WTC11 (cell line): ENCODE measurements at places on chromosomes 2 and 18. TPM values are rescaled to one million over a fixed set of nuclear protein-coding genes. Genes with fewer than 3 reads are reported as not detected.
A peak's percentile ranks its signal among the peaks of the same experiment; 100 is the strongest.

BOLL gene
- total RNA-seq: 0.13 to 0.14 TPM in 2 of 3 replicates, not detected in the other

DNA sequence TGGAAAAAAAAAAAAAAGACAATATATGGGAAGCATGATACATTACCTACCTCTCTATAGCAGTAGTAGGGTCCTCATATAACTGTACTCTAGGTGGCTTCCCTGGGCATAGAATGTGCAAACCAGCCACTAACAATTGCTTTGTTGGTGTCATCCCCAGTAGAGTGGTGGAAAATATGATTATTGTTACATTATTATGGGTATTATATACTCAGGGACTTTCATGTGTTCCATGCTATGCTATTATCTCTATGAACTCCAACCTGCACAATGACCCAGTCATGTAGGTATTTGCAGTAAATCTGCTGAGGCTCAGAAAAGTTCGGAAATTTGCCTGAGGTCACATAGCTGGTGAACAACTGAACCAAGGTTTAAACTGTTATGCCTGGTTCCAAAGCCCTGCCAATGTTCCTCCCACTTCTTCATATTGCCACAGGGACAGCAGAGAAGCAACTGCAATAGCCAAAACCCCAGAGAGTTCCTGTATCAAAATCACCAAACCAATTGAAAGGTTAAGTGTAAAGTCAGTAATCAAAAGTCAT lies 52.6 kb upstream of the MAP4K4 start:
- H3K4me3 ChIP-seq: no peak overlapping the region
- H3K27me3 ChIP-seq: no peaks in the 10 kb centered on the region
- H3K4me1 ChIP-seq: no peaks in the 10 kb centered on the region

QPCT gene
- 13.6 to 19.9 TPM (median 19.5 TPM) in 3 replicates for total RNA-seq

- H3K4me1 ChIP-seq: peaks cover 60% of the 10 kb centered on the region
- H3K4me3 ChIP-seq: peak overlapping the region; percentile 87
- DNase-seq: peak; percentile 54
- peak overlapping the region; percentile 98 for H3K27ac ChIP-seq
Observed at GRCh38 chr2:207770602-207771404, 1.1 kb upstream of the FZD5 start.

DNA sequence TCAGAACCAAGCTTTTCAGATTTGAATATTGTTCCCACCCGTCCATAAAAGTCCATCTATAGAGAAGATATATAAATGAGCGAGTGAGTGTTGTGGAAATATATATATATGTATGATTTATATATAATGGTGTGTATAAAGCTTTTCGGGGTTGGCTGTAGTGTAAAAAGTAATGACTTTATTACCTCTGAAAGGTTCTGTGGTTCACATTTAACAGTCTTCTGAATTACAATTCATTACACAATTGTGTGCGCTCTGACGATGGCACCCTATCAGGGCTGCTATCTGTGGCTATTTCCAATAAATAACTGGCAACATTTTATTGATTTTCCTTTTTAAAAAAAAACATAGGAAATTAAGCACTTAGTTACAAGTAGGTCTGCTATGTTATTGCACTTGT lies 2.7 kb upstream of the BCL11A start:
- H3K36me3 ChIP-seq: no peaks in the 10 kb centered on the region
- peaks cover 21% of the 10 kb centered on the region for H3K4me1 ChIP-seq
- H3K4me3 ChIP-seq: peak overlapping the region; percentile 89
- no peak for DNase-seq
- H3K27me3 ChIP-seq: peaks cover 19% of the 10 kb centered on the region

DUSP28 gene
- 2.2 to 2.3 TPM (median 2.2 TPM) in 3 replicates for total RNA-seq

- H3K4me1 ChIP-seq: peaks cover 7% of the 10 kb centered on the region
- peaks cover 4% of the 10 kb centered on the region; the same call in 1 of the 2 replicates for H3K36me3 ChIP-seq
- H3K4me3 ChIP-seq: no peak overlapping the region
- DNase-seq: no peak
Observed at GRCh38 chr18:60044290-60045006, 144.7 kb downstream of the PMAIP1 start.

- no peak overlapping the region for H3K27ac ChIP-seq
- DNase-seq: no peak
- no peaks in the 10 kb centered on the region for H3K36me3 ChIP-seq
- no peaks in the 10 kb centered on the region for H3K27me3 ChIP-seq
- peak overlapping the region; percentile 97 for H3K4me3 ChIP-seq
Observed at GRCh38 chr2:68468801-68469200, 1.4 kb downstream of the APLF start.

SOX11 gene
- total RNA-seq: 22.5 to 24.8 TPM (median 24.0 TPM) in 3 replicates

SERPINB13 gene
- not detected in 3 replicates for total RNA-seq

GRCh38 chr2:50620783-50621182 lies 411.1 kb downstream of the NRXN1 start:
- H3K4me3 ChIP-seq: no peak overlapping the region
- no peaks in the 10 kb centered on the region for H3K36me3 ChIP-seq
- H3K4me1 ChIP-seq: peaks cover 26% of the 10 kb centered on the region
- H3K27ac ChIP-seq: no peak overlapping the region
- DNase-seq: peak; percentile 17

GRCh38 chr2:34738691-34739090 lies 1139.6 kb upstream of the FAM98A start:
- H3K4me1 ChIP-seq: peaks cover 46% of the 10 kb centered on the region
- H3K36me3 ChIP-seq: peaks cover 18% of the 10 kb centered on the region
- DNase-seq: peak; percentile 53
- peaks cover 3% of the 10 kb centered on the region; the same call in 1 of the 2 replicates for H3K27me3 ChIP-seq
- H3K4me3 ChIP-seq: no peak overlapping the region
- H3K27ac ChIP-seq: no peak overlapping the region

GRCh38 chr2:234641086-234641485 lies 144.2 kb upstream of the ARL4C start:
- peaks cover 23% of the 10 kb centered on the region for H3K4me1 ChIP-seq
- no peak overlapping the region for H3K4me3 ChIP-seq
- no peak for DNase-seq
- peak overlapping the region; percentile 40; the same call in 1 of the 2 replicates for H3K27ac ChIP-seq
- peaks cover 60% of the 10 kb centered on the region for H3K36me3 ChIP-seq

DNA sequence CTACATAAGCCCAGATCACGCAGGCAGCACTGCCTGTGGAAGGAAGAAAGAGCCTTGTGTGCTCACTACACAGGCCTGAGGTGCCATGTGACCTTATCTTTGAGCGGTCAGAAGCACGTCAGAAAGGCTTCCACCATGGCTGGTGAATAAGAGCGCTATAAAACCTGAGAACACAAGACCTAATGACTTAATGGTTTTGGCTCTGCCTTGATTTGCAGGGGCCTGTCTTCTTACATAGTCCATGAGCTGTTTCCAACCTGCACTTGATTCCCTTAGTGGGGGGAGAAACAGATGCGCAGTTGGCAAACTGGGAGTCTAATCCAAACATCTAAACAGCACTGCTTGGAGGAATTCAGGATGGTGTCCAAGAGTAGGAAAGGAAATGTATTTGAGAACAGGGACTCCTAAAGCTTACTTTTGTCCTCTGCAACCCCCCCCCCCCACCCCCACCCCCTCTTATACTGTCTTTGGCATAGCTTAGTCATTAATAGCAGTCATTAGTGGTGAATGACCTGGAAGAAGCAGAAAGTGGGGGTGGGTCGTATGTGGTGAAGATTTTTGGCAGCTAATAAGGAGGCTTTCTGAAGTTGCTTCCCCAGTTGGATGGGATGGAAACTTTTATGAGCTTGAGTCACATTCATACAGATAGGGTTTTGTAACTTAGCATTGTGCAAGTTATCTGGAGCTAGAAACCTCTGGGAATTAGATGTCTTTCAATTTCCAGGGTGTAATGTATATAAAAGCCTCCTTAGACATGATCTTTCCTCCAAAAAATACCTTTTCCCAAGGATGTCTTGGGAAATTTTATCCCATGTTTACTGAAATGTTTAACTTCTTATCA lies 454.1 kb downstream of the MEIS1 start:
- no peaks in the 10 kb centered on the region for H3K4me1 ChIP-seq
- H3K27me3 ChIP-seq: no peaks in the 10 kb centered on the region; the same call in 1 of the 2 replicates
- H3K36me3 ChIP-seq: no peaks in the 10 kb centered on the region
- no peak overlapping the region for H3K4me3 ChIP-seq
- H3K27ac ChIP-seq: no peak overlapping the region

DNA sequence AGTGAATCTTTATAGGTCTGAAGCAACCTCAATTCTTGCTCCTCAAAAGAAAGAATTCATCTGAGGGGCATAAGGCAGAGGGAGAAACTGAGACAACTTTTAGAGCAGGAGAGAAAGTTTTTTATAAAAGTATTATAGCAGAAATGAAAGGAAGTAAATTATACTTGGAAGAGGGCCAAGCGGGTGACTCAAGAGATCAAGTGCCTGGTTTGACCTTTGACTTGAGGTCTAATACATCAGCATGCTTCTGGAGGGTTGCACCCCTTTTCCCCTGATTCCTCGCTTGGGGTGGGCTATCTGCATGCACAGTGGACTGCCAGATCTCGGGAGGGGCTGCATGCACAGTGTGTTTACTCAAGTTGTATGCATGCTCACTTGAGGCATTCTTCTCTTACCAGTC lies 268.5 kb upstream of the LRATD1 start:
- no peak overlapping the region for H3K4me3 ChIP-seq
- H3K27ac ChIP-seq: no peak overlapping the region
- H3K36me3 ChIP-seq: peaks cover 26% of the 10 kb centered on the region
- no peaks in the 10 kb centered on the region for H3K4me1 ChIP-seq
- no peaks in the 10 kb centered on the region for H3K27me3 ChIP-seq

DNA sequence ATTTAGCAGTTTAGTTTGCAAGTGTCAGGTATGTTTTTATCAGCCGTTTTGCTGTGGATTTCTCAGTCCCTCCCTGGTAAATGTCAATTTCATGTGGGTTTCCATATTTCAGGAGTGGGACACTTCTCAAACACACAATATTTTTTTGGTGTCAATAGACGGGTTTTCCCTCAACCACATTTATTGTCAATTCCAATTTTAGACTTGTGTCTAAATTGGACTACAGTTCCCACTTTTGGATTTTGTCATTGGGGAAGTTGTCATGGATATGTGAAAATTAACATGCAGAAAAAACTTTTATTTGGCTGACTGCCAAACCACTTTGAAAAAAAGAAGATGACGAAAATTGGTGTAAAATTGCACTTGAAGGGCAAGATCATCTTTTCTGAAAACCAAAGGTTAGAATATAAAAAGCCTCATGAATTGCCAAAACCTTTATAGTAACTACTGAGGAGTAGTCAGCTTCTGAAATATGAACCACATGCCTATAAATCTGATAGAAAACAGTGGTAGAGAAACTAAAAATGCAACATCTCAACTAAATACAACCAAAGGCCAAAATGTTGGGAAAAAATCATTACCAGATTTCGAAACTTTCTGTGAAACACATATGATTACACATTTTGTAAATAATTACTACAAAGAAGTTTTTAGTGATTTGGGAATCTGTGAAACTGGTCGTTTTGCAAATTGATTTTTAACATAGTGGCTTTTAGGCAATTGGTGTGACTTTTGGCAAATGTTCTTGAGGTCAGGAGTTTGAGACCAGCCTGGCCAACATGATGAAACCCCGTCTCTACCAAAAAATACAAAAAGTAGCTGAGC lies 106.4 kb downstream of the BCL2L11 start:
- H3K36me3 ChIP-seq: peaks cover 13% of the 10 kb centered on the region
- peaks cover 18% of the 10 kb centered on the region for H3K4me1 ChIP-seq
- no peak overlapping the region for H3K27ac ChIP-seq
- no peak overlapping the region for H3K4me3 ChIP-seq
- no peak for DNase-seq
